ENCODE measurements at places on chromosomes 4 and X.

GRCh38 chr4:36556984-36557383 is 275.6 kb downstream of the DTHD1 start:
- DNase-seq: no peak

DNA sequence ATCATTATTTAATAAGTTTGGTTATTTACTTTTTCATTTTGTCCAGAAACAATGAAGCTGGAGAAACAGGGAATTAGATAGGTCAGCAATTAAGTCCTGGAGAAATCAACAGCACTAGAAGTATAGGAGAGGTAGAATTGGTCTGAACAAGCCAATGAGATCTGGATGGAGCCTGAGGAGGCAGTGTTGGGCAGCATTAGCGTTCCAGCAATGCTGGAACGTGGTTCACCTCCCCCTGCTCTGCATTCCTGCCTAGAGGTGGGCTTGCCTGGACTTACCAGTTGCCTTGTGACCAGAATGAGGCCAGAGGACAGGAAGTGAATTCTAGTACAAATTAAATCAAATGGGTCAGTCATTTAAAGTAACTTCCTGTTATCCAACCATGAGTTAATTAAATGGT is 4.6 kb downstream of the RASSF6 start:
- DNase-seq: no peak

DNA sequence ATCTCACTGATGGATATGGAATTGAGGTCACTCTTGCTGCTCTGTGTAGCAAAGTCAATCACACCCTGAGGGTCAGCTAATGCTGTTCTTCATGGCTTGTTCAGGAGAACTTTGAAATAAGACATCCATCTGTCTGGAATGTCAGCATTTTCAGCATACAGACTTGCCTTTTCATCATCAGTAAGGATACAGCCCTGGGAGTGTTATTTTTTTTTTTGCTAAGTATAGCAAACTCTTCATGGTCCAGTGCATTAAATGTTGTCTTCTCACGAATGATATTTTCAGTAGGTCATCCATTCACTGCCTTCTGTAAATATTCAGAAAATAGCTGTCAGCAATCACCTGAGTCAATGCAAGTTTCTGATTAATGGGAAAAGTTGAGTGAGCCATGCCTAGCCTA is 268.8 kb upstream of the SMIM31 start:
- DNase-seq: no peak

DNA sequence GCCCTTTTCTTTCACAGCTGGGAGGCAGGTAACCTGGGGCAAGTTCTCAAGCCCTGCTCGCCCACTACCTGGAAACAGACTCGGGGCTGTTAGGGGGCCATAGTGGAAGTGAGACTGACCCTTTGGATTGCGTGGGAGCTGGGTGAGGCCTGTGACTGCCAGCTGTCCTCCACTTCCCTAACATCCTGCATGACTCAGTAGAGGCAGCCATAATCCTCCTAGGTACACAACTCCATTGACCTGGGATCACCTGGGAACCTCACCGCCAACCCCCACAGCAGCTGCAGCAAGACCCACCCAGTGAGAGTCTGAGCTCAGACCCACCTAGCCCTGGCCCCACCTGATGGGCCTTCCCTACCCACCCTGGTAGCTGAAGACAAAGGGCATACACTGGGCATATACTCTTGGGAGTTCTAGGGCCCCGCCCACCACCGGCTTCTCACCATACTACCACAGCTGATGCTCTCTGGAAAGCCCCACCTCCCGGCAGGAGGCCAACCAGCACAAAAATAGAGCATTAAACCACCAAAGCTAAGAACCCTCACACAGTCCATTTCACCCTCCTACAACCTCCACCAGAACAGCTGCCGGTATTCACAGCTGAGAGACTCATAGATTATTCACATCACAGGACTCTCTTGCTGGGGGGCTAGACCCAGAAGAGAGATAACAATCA is 61.1 kb upstream of the DCTD start:
- DNase-seq: peak; percentile 28
